ENCODE measurements at places on chromosomes 3 and 15.

- DNase-seq = no peak
These were observed 573 bp upstream of the CEP152 start for GRCh38 chr15:48811325-48811958.

- DNase-seq = no peak
These were observed 263.8 kb downstream of the SLC9A9 start for GRCh38 chr3:143584474-143584873.

DNA sequence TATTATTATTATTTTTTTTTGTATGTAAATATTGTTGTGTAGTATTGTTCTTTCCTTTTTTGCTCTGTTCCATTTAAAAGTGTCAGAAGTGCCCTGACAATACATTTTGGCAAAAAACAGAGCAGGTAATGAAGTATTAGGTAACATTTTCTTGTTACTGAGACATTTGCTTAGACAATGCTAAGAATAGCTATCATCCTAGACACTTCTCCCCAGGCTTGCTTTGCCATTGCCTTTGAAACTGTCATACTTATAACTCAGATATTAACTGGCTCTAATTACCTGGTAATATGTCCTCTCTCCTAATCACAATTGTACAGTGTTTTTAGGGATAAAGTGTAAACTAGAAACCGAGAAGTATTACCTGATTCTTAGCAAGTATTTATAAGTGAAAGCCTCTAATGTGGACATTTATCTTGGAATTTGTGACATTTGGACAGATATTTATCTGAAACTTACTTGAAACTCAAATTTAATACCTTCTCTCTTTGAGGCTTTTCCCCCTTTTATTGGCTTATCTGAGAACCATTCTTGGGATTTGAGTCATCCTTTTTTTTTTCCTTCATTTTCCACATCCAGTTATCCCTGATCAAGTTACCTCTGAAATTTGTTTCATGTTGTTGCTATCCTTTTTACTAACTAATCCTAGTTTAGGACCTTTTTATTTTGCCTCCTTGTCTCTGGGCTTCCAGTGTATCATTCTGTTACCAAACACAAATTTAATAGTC, 13.1 kb downstream of the ARIH1 start:
- DNase-seq = no peak

- no peak for DNase-seq
These were observed 123.7 kb upstream of the CHRM5 start for GRCh38 chr15:33844597-33844996.

- DNase-seq = no peak
These were observed 15.3 kb downstream of the HESX1 start for GRCh38 chr3:57184526-57184925.

- DNase-seq = no peak
These were observed 243.8 kb upstream of the TOPAZ1 start for GRCh38 chr3:43997788-43998369.

DNA sequence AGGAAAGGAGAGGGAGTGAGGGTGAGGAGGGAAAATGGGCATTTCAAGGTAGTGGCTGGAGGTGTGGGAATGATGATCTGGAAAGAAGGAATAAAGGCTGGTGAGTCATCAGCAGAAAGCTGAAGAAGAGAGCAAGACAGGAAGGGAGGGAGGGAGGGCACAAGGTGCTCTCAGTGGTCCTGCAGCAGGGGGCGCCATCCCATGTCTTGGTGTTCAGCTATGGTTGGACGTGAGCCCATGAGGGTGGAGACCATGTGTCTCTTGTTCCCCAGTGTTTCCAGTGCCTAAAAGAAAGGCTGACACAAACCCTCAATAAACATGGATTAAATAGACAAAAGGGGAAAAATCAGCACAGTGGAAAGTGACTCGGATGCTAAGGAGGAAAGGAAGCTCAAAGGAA, 228.5 kb downstream of the NTRK3 start:
- no peak for DNase-seq

- no peak for DNase-seq
These were observed 96.1 kb upstream of the SOX2 start for GRCh38 chr3:181615666-181616065.

DNA sequence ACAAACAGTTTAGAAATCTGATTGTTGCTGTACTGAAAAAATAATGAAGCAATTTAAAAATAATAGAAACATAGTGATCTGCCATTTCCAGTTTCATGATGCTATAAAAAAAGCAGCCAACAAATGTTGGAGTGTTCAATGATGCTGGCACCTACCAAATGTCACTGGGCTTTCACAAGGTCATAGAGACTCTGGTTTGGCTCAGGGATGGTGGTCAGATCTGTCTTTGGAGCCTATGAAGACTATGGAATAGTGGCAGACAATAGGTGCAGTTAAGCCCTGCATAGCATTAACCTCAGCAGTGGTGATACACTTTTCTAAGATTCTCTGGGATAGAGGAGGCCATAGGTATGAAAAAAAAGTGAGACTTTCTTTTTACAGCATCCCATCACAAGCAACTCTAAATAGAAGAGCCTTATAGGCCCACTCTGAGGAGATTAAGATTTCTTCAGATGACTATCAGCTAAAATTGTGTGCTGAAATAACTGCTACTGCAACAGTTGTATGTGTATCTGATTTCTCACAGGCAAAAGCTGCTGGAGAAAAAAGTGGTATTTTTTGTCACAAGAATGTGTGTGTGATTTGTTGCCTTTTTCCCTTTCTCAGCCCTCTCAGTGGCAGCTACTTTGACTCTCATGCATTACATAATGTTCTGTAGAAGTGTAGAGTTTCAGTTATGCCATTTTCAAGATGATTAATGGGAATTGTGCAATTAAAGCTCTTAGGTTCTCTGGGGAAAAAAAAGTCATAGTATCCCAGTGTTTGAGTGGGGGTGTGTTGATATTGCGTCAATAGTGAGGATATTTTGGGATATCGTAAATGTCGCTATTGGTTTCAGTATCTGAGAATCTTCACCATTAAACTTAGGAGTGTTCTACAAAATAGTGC, 137.4 kb downstream of the MBNL1 start:
- no peak for DNase-seq

- no peak for DNase-seq
These were observed 114.7 kb upstream of the LRTM1 start for GRCh38 chr3:55042591-55042990.

GRCh38 chr15:67026610-67026967, 38.8 kb upstream of the SMAD3 start:
- no peak for DNase-seq

DNA sequence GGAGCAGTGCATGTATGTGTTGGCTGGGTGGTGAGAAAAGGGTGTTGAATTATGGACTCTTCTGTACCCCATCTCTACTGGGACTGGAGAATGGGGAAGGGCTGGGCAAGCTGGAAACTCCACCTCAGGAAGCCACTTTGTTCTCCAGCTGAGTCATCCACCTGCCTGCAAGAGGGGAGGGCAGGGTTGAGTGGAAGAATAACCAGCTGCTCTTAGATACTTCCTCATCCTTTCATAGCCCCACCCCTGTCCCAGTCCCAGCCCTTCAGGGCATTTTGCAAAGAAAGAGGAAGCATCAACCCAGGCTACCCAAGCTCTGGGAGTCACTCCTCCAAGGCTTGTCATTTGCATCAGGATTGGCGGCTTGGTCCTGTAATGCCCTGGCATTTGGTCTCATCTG, 33.1 kb downstream of the RAB11A start:
- DNase-seq = no peak

GRCh38 chr3:186418671-186419145, 56.7 kb upstream of the DGKG start:
- DNase-seq = no peak

GRCh38 chr15:41568350-41569017, 9.5 kb downstream of the TYRO3 start:
- no peak for DNase-seq

DNA sequence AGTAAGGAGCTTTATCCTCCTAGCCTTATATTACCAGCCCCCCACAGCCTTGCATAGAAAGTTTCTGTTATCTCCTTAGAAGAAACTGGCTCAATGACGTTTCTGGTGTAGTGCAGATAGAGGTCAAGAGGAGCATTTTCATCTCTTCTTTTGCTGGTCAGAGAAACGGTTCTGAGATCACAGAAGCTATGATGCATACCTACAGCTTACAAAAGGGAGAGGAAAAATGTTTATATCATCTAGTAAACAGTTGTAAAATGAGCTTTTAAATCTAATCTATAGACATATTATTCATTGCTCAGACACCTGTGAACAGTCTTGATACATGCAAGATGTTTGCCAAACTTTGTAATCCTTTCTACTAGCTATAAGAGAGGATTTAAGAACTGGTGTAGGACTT, 68.0 kb downstream of the GMPS start:
- no peak for DNase-seq
